ENCODE measurements at places on chromosomes 13 and 19.

GRCh38 chr13:102255409-102255808 lies 146.4 kb downstream of the FGF14 start:
- DNase-seq: no peak

DNA sequence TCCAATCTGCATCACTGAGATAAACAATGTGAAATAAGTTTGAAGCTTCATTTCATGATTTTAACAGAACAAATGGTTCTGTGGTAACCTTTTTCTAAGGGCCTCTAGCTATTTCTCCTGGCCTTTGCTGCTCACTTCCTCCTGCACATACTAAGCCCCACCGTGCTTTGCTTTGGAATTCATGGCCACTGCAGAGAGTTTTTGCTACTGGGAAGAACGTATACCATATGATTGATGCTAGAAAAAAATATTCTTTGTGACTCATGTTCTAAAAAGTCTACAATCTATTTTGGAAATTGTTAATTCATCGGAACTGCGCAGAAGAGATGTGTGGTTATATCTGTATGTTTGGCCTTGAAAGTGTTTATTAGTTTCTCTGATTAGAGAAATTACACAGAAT lies 747.3 kb downstream of the PCDH9 start:
- DNase-seq: no peak

DNA sequence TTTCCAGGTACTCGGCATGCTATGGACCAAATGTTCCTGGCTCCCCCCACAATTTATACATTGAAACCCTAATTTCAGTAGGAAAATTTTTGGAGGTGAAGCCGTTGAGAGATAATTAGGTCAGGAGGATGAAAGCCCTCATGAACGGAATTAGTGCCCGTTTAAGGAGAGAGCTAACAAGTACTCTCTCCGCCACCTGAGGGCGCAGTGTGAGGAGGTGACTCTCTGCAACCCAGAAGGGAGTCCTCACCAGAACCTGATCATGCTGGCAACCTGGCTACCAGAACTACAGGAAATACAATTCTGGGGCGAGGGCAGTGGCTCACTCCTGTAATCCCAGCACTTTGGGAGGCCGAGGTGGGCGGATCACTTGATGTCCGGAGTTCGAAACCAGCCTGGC lies 397.8 kb downstream of the SLITRK5 start:
- DNase-seq: no peak

DNA sequence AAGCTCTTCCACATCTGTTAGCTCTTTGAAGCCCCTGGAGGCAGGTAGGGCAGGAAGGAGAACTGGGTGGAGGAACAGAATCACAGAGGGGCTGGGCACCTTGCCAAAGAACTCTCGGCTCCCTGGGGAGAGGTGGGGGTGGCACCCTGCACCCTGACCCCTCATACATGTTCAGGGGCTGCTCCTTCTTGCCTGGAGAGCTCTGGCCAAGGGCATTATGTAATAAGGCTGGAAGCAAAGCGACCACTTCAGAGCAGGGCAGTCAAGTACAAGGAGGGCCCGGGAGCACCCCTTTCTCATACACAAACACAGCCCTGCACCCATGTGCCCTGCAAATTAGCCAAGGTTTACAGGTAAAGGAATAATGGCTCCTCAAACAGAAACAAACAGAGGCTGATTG lies 351.9 kb upstream of the TSHZ3 start:
- no peak for DNase-seq

- no peak for DNase-seq
Measured at GRCh38 chr13:60836821-60837220, 439.8 kb downstream of the TDRD3 start.

DNA sequence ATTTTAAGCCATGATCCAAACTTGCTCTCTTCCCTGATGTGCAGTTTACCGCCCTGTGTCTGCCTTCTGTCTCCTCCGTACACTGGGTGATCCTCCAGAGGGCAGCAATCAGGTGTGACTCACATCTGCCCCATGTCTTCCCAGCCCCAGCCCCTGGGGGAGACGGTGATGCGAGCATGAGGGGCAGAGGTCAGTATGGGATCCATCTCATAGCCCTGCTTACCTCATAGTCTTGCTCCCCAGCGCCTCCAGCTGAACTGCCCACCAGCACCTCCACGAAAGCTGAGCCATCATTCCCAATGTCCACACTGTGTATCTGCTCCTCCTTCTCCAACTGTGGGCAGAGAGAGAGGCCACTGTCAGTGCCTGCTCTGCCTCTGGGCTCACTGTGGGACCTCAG lies 14.6 kb downstream of the XRCC1 start:
- DNase-seq: peak; percentile 54

GRCh38 chr19:703651-704446 lies 4.9 kb upstream of the PALM start:
- DNase-seq: peak; percentile 70

DNA sequence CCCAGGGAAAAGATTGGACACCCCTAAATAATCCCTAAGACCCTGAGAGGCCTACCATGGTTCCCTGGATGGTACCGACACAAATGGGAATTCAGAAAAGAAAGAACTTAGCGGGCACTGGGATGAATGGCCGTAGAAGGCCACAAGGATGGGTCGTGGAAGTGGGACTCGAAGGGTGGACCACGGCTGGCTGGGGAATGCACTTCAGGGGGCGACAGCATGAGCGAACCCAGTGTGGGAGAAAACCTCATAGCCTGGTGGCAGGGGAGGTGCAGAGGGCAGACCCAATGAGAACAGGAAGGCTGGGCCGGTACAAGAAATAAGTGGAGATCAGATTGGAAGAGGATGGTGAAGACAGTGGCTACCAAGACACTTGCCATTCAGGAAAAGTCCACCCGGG lies 28.7 kb downstream of the LATS2 start:
- DNase-seq: no peak

- DNase-seq: no peak
Measured at GRCh38 chr13:22076658-22077057, 405.8 kb downstream of the FGF9 start.

DNA sequence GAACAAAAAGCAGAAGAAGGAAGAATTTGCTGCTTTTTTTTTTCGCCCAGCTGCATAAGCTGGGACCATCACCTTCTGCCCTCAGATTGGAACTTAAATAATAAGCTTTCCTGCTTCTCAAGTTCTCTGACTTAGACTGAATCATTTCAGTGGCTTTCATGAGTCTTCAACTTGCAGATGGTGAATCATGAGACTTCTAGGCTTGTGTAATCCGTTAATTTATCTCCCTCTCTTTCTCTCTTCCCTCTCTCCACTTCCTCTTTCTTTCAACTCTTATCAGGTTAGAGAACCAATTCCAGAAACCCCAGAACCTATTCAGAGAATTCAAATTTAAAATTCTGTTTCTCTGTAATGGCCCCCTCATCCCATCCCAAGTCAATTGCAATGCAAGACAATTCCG lies 1153.7 kb downstream of the PCDH9 start:
- DNase-seq: peak; percentile 29

DNA sequence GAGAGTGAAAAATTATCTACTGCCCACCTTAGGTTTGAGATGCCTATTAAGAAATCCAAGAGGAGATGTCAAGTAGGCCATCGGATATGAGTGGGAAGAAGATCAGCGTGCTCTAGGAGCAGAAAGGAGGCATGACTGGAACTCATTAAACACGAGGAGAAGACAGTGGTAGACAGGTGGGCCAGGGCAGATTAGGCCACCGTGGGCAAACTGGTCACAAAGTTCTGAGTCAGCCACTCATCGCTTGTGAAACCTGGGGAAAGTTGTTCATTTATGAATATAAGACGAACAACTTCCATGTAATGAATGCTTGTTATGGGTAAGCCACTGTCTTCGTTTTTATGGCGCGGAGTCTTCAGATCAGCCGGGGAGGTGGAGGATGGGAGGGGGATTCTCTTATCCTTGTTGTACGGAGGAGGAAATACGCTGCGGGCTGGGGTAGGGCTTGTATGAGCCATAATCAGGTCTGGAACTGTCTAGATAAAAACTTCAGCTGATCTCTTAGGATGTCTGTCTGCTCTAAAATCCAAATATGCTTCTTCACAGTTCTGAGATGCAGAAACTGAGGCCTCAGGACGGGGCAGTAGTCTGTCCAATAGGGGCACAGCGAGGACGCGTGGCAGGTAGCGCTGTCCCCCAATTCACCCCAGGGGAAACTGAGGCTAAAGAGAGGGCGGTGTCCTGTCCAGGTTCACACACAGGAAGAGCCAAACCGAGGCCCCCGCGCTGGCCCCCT lies 1.1 kb upstream of the ZNF444 start:
- DNase-seq: no peak

All from RKO (cell line).